ENCODE measurements at places on chromosomes 12 and 14.

GRCh38 chr12:14681190-14681589 lies 15.2 kb downstream of the GUCY2C start:
- DNase-seq: no peak

- DNase-seq: no peak
Measured at GRCh38 chr14:44531658-44532057, 24.6 kb upstream of the FSCB start.

DNA sequence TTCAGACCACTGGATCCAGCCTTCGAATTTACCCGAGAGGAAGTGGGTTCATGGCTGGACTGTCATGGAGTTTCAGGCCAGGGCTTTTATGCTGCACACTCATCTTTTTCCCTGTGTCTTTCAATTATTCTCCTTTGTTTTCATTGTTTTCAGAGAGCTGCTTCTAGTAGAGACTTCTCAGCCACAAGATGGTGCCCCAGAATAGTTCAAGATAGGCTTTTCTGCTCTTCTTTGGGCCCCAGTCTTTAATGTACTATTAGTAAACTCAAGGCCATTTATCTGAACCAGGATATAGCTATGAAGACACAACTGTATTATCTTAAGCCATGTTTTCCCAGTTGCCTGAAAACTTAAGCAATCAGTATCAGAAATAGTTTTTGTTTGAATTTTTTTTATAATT lies 30.4 kb upstream of the PSMA6 start:
- no peak for DNase-seq

DNA sequence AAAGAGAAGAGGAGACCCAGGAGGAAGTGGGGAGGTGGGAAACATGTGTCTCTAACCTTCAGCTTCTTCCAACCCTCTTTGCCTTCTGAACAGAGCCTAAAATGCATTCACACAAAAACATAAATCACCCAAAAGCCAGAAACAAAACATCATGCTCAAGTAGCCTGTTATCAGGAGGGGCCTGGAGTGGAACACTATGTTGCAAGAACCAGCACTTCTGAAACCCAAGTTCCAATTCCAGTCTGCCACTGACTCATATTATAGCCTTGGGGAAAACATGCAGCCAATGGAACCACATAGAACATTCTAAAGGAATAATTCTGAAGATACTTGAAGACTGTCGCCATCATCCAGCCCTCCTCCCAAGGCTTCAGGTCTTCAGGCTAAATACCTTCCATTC lies 169.8 kb upstream of the PLXNC1 start:
- no peak for DNase-seq

GRCh38 chr12:1435456-1435855 lies 158.9 kb downstream of the FBXL14 start:
- DNase-seq: no peak
